Metanephros (tissue), 2 donors: ENCODE measurements at places on chromosomes 6 and 20. TPM values are rescaled to one million over a fixed set of nuclear protein-coding genes. Genes with fewer than 3 reads are reported as not detected.

TNFRSF6B gene
- 4.3 TPM for total RNA-seq

NT5E gene
- 6.8 TPM for total RNA-seq

ZNF512B gene
- total RNA-seq, result 18.3 TPM

SF3B5 gene
- 119 TPM for total RNA-seq

MAP7 gene
- total RNA-seq, result 15.8 TPM

NAPB gene
- 18.2 TPM for total RNA-seq

SOX4 gene
- 136 TPM for total RNA-seq
